ENCODE measurements at places on chromosomes 6 and 20.

DNA sequence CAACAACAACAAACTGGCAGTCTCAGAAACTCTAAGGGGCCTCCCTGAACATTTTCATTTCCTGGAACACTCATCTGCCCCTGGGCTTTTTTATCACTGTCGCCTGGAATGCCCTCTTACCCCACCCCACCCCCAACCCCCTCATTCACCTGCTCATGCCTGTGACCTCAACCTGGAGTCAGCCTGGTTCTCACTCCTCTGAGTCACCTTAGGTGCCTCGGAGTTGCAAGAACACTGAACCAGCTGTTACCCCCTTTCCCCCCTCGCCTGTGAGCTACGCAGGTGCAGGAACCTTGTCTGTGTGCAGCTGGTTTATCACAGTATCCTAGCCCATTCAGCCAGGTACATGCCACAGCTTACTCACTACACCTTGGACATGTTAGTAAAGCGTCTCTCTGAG, 12.8 kb upstream of the SNAI1 start:
- no peak for DNase-seq

- no peak for DNase-seq
Measured at GRCh38 chr20:19492687-19493336, 265.2 kb upstream of the RIN2 start.

DNA sequence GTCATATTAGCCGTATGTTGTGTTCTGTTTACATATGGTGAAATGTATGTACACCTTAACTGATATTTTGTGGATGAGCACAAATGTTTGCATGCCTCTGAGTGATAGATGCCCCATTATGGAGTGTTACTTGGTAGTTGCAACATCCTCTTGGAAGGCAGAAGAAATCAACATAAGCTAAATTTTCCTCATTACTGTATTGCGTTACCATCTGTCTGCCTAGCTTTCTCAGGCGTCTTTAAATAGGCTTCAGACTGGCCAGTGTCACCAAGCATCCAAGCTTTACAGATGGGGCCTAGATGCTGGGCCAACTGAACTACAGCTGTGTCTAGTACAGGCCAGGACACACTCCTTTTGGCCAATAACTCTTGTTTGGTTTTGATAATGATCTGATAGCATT, 250.6 kb downstream of the SAMD5 start:
- no peak for DNase-seq

DNA sequence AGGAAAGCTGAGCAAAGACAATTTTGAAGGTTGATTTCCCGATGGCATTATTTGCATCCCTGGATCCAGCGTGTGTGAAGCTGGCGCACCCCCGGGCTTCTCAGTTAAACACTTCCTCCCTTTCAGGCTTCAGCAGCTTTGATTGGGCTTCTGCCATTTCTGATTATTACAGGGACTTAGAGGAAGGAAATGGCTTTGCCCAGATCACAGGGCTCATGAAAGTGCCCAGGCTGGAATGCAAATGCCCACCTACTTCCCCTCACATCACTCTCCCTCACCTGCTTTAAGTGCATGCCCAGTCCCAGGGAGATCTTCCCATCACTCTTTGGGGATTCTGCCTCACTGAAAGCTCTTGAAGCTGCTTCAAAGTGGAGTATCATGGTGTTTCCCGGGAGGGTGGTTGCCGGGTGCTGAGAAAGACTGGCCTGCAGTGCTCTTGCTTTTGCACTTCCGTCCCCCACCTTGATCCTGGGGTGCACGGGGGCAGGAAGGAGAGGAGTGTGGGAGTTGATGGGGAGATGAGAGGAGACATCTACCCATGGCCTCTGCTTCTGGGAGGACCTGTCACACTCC, 28.3 kb downstream of the PHACTR3 start:
- DNase-seq = no peak

DNA sequence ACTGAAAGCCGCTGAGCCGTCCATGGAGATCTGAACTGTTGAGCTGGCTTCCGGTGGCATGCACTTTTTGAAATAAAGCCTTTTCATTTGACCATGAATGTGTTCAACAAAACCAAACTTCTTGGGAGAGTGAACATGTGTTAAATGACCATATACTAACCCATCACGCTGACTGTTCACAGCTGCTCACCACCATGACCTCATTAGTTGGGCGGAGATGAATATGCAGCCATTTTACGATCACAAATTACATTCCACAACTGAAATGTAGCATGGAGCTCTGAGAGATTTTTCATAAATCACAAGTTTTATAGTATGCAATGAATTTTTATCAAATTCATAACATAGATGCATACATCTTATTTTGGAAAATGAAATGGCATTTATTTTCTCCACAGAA, 4.2 kb downstream of the RAMACL start:
- DNase-seq = no peak

- DNase-seq = no peak
Measured at GRCh38 chr6:57220083-57220703, 1.9 kb downstream of the RAB23 start.

DNA sequence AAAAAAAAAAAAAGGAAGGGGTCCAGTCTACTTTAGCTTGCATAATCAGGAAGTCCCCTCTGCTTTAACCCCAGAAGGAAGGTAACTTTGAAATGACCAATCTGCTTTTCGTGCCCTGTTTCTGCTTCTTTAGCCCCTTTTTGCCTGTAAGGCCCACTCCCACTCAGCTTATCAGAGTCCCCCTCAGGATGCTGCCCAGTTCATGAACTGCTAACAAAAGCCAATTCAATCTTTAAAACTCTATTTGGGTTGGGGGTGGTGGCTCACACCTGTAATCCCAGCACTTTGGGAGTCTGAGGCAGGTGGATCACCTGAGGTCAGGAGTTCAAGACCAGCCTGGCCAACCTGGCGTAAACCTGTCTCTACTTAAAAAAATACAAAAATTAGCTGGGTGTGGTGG, 12.3 kb downstream of the GHRH start:
- DNase-seq = no peak

DNA sequence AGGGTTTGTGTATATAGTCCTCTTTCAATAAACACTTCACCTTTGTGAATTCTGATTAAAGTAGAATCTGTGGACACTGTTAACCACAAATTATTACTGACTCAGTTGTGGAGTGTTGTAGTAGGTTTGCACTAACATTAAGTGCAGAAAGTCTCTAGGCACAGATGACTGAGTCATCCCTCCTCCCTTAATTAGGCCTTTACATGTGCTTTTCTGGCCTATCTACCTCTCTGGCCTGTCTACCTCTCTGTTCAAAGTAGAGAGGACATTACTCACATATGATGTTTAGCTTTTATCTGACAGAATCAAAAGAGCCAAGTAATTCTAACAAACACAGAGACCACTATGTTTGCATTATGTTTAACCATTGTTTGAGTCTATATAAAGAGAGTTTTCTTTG, 783.0 kb downstream of the TENT5A start:
- no peak for DNase-seq

Measured in NCI-H1048 (cell line).